D721Med (cell line): ENCODE measurements at places on chromosomes 7 and 10.

- no peak for DNase-seq
These were observed 124.9 kb upstream of the NPVF start for GRCh38 chr7:25353196-25353595.

GRCh38 chr7:22561321-22561811 is 61.4 kb upstream of the STEAP1B start:
- DNase-seq: no peak

DNA sequence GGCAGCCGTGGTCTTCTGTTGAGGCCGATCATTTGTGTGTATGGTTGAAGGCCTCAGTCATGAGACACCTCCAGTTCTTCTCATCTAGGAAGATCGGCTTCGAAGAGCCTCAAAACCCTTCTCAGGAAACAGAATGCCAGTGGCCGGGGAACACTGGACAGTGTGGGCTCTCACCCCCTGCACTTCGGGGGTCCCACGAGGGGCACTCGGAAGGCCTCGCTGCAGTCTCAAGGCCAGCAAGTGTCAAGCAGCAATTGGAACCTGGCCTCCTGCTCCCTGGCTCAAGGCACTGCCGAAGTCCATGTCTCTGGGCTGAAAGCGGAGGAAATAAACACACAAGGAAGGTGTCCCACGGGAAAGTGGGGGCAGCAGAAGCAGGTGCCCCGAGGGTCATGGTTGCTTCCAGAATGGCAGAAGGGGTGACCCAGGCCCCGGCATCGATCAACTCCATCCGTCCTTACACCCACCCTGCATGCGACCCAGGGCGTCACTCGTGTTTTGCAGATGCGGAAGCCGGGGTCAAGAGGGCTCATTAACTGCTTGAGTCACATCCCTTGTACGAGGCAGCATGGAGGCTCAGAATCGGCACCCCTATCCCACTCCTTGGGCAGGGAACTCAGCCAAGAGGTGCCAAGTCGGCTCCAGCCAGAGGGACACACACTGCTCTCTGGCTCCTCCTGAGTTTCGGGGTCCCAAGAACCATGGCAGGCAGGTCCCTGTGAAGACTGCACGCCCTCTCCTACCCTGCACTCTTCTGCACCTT is 231.3 kb upstream of the SHH start:
- no peak for DNase-seq

DNA sequence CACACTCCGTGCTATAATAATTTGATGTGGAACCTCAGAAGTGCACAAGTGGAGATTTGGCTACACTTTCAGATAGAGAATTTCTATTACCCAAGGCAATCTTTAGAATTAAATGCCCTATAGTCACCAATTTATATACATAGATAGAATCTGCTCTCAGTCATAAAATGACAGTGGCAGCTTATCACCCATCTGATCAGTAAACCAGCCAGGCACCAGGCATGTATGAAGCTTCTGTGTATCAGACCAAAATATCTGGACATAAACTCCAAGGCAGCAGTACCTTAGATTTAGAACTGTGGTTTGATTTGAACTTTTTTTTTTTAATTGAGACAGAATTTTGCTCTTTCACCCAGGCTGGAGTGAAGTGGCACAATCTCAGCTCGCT is 180.9 kb downstream of the IPMK start:
- no peak for DNase-seq

DNA sequence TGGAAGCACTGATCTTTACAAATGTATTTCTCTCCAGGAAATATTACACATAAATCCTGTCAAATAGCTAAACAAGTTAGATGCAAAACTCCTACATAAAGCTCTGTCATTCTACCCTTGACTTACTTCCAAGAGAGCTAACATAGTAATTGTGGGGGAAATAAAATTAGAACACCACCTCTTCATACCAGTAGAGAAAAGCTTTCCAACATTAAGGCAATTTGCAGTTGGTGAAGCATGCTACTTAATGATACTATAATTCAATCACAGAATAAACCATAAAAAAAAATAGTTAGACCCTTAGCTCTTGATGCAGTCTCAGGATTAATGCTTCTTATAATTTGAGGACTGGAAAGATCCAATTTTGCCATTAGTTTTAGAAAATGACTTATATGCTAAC is 35.2 kb downstream of the SEMA3A start:
- no peak for DNase-seq

- DNase-seq: no peak
These were observed 39.2 kb upstream of the FZD9 start for GRCh38 chr7:73394422-73394821.

GRCh38 chr7:137986252-137987017 is 15.5 kb downstream of the CREB3L2 start:
- no peak for DNase-seq

DNA sequence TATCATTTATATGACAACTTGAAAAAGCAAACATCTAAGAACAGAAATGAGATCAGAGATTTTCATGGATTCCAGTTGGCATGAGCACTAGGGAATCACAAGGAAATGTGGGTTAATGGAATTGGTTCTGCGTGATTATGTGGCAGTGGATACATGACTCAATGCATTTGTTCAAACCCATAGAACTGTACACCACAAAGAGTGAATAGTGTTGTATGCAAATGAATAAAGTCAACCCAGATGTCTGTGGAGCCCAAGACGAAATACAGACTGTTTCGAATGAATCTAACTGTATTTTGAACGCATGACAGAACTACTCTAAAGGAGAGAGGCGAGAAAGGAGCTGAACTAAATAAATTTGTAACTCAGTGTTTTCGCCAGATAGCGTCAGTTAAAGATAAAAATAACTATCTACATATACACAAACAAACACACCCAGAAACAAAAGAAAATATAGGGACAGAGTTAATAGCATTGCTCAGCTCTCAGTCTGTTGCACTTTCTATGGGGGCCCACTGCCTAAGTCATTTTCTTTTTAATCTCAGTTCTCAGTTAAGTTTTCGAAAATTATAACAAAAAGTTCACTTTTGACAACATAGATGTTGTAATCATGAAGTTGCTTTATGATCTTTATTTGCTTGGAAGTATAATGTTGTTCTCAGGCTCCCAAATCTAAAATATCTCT is 636.7 kb upstream of the SEMA3D start:
- DNase-seq: no peak

- DNase-seq: no peak
These were observed 3.2 kb downstream of the HHEX start for GRCh38 chr10:92692697-92693533.

DNA sequence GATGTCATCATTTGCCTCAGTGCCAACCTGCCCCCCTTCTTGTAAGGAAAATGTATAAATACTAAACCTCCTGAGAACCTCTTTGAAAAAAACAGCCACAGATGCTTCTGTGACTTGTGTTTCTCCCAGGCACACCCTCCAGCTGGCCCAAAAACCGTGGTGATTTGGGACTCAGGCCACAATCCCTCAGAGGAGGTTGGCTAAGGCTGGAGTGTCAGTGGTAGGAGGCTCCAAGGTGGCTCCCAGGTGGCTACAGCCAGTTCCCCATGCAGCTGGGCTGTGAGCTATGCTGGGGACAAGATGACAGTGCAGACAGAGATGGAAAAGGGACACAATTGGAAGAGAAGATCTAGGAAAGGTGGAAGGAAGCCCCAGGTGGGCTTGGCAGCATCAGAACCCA is 104.7 kb downstream of the CPXM2 start:
- DNase-seq: no peak

DNA sequence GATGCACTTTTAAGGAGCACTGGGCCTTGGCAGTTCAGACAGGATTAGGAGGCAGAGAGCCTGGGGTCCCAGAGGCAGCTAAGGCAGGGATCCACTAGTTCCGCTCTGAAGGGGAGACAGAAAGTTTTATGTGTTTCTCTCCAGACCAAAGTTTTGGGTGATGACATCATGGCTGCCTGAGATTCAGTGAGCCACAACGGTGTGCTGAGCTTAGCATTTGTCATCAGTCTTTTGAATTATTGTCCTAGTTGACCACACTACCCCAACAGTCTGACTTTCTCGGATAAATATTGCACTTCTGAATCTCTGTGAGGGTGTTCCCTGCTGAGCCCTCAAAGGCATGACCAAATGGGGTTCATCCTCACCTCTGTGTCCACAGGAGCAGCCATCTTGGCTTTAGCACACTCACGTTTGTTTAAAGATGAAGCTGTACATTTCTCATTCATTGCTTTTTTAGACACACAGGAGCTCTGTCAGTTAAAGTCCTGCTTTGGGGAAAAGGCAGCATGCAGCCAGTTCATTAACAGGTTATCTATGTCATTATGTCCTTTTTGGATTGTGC is 297.7 kb upstream of the LRGUK start:
- DNase-seq: no peak

- no peak for DNase-seq
These were observed 21.8 kb downstream of the BBIP1 start for GRCh38 chr10:110897184-110897583.

DNA sequence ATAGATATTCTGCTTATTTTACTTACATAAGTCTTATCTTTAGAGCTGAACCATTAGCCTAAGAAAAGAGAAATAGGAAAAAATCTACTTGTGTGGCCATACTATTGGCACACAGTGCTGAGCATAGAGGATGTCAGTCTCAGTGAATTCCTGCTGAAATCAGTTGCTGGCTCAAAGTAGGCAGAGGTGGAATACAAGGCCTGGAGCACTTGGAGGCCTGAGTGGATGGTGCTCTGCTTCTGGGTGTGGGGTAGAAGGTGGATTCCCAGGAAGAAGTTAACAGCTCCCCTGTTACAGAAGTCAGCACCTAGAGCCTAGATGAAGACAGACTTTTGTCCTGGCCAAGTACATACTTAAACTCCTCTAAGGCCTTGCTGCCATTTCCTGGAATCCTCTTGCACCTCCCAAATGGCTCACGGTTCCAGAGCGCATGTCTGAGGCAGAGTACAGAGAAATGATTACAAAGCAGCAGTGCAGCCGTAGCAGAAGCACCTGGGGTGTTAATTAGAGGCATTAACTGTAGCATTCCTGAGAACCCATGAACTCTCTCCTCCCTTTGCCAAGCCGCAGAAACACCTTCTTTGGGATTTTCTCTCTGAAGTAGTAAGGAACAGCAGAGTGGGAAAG is 18.0 kb upstream of the XPNPEP1 start:
- DNase-seq: no peak

DNA sequence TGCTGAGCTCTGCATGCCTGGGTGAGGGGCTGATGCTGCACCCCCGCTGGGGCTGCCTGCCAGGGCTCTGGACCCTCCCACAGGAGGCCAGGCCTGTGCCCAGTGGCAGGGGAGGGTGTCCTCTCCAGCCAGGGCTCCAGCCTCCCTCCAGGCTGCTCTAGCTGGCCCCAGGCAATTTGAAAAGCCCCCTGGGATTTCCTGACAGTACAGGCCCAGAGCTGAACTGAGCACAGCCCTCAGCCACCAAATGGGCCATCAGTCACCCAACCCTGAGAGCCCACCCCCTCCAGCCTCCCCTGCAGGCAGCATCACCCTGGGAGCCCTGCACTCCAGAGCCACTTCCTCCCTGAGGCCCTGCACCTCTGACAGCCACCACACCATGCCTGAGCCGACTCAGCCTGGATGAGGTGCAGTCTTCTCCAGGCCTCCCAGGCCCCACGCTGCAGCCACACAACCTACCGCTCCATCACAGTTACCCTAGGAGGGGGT is 101.8 kb upstream of the RET start:
- no peak for DNase-seq

DNA sequence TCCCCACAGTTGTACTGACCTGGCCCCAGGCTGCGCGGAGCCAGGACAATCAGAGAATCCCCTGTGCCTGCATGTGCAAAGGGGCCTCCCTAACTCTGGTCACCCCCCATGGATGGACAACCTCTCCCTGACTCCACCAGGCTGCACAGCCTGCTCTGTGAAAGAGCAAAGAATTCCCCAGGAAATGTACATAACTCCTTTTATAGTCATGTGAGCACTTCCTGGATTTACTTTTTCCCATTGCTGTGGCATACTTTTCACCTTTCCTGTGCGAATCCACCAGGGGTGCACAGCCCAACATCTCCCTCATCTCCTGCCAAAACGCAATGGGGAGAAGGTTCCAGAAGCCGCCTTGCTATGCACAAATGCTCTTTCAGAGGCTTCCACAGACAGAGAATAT is 27.9 kb downstream of the FGFR2 start:
- no peak for DNase-seq

- DNase-seq: no peak
These were observed 60.4 kb downstream of the RNLS start for GRCh38 chr10:88522715-88523114.

GRCh38 chr7:28202222-28202621 is 21.6 kb upstream of the JAZF1 start:
- DNase-seq: no peak

DNA sequence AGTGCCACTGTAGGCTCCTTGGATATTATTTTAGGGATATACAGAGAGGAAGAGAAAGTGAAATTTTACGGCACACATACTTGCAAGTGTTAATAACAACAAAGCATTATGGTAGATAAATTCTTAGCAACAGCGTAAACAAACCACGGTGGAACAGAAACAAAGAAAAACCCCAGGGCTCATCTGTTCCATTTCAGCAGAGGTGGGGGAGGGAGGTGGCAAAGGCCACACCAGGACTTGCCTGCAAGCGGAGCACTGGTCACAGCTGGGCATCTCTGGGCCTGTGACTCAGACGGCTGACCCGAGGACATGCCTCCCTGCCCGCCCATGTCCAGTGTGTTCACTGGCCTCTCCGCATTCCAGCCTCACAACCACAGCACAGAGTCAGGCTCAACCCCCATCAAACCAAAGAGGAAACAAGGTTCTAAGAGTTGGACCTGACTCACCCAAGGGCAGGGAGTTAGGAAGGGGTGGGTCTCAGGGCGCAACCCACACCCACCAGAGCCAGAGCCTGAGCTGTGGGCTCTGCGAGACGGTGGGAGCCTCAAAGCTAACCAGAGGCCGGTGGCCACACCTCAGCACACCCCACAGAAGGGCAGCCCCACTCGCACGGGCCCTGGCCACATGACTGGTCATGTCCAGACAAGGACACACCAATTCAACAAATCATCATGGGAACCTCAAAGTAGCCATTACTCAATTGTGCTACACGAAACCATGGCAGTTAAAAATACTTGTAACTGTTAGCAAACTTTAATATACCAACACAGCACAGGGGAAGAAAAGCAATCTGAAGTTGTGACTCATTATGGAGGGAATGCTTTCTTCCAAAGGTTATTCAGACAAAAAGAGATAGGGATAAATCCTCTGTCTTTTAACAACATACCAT is 10.7 kb downstream of the ESYT2 start:
- no peak for DNase-seq

- no peak for DNase-seq
These were observed 166.3 kb downstream of the TNS3 start for GRCh38 chr7:47415318-47416212.

DNA sequence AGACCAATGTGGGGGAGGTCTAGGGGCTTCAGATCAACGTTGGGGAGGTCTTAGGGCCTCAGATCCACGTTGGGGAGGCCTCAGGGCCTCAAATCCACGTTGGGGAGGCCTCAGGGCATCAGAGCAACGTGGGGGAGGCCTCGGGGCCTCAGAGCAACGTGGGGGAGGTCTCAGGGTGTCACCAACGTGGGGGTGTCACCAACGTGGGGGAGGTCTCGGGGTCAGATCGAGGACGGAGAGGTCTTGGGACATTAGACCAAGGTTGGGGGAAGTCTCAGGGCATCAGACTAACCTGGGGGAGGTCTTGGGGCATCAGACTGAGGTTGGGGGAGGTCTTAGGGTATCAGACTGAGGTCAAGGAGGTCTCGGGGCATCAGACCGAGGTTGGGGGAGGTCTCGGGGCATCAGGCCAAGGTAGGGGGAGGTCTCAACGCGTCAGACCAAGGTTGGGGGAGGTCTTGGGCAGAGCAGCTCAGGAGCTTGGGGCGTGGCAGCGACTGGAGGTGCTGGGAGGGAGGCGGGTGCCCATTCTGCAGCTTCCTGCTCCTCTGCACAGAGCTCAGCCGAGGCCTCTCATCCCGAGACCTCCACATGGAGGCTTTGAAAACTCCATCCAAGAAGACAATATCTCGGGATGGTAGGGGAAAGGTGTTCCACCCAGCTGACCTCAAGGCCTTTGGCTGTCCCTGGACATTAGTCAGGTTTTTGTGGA is 159.8 kb downstream of the WDR37 start:
- no peak for DNase-seq
